Activated naive CD4-positive, alpha-beta T cell (primary cell): ENCODE measurements at places on chromosomes 11 and 22.

DNA sequence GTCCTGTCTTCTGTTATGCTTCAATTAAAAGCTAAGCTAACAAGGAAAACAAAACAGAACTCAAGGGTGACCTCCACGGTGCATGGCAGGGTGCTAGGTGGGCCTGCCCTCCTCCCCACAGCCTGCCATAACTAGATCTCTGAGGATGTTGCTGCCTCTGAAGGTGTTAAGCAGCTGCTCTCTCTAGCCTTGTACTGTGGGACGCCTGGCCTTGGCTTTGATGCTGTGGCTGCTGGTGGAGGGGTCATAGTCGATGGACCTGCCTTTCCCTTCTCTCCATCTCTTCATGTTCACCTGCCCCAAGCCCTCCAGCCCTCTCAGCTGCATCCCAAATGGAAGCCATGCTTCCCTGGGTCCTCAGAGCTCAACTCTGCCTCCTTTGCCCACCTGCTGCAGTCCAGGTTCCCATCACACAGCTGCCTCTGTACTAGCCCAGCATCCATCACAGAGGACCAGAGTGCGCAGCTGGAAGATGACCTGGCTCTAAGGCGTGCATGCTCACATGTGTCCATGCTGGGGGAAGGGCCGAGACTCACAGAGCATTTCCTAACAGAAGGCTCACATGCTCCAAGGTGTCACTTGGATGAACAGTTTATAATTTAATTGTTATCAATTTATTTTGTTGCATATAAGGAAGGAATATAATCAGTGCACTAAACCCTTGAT is 180.3 kb upstream of the E2F8 start:
- DNase-seq = no peak

DNA sequence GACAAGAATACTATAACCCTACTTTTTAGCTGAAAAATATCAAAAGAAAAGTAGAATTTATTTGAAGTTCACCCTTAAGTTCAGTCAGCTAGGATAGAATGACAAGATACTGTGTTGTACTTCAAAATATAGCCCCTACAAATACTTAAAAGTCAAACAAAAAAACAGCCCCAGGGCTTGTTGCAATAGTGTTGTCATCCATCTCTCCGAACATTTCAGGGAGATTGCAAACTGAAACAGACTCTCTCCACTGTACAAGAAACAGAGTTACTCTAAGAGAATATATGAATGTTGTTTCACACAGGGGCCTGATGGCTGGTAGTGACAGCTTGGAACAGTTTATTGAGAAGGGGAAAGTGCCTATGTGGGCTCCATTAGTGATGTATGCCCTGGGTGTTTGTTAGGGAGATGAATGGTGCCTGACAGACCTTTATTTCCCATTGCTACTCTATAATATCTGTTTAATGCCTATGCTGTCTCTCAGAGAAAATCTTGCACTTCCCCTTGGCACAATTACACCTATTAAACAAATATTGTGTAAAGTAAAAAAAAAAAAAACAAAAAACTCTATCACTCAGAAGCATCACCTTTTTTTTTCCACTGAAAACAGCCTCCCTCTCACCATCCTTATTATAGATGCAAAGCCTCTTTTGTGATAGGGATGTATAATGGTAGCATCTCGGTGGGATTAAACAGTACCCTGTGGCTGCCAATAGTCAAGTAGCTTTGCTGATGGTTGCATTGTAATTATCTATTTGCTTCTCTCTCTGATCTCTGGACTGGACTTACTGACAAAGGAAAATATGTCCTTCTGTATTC is 506.3 kb upstream of the LUZP2 start:
- DNase-seq = no peak

DNA sequence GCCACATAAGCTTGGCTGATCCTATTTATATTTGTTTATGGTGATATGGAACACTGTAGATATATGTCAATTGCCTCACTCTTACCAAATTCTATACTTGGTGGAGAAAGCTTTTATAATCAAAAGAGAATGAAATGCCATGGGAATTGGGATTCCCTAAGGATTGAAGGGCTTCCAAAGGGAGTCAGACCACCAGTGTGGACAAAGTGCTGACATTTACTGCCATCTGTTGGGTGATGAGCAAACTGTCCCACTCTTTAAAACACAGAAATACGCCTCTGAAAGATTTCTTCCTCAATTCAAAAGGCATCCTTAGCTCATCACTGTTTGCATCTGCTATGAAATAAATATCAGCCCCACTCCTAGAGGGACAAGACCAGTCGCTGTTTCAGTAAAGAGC is 7.1 kb downstream of the SLC1A2 start:
- no peak for DNase-seq

DNA sequence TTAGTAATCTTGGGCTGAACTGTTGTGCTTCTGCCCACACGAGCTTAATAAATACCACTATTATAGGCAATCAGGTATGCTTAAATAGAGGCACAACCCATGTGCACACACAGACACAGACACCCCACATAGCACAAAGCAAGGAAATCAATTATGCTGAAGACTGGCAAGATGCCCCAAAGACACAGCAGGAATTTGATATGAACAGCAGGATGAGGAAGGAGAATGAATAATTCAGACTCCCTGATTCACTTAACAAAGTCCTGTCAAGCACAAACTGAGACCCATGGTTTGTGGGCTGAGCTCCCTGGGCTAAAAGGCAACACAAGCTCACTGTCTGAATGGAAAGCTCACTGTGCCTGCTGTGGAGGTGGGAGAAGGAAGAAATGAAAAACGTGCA is 42.5 kb downstream of the RBFOX2 start:
- DNase-seq = no peak

DNA sequence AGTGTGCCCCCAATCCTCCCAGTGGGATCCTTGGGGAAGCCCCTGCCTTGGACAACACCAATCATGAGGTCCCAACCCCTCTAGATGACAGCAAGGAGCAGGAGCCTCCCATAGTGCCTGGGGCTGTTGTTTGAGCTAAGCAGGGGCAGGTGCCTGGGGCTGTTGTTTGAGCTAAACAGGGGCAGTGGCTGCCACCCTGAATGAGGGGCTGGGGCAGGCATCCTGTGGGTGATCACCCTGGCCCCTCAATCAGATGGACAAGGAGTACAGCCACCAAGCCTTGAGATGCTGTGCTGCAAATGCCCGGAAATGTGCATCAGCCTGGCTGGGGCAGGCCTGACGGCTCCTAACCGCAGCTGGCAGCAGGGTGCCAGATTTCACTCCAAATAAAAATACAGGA is 66.7 kb downstream of the MYEOV start:
- DNase-seq = no peak

DNA sequence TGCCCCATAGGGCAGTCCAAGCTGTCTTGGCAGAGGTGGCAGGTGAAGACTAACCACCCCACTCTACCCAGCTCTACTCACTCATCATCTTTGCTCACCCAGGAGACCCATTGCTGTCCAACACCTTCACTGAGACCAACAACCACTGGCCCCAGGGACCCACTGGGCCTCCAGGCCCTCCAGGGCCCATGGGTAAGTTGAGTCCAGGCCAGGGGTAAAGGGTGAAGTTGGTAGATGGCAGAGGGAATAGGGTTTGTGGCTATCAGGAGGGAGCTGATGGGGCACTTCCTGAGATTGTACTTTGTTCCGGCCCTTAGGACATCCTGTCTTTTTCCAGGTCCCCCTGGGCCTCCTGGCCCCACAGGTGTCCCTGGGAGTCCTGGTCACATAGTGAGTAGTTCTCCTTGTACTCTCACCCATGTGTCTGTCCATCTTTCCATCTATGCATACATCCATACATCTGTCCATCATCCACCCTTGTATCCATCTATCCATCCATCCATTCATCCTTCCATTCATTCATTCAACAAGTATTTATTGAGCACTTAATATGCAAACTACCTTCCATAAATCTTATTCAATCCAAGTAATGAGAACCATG is 27.7 kb downstream of the EMID1 start:
- no peak for DNase-seq

DNA sequence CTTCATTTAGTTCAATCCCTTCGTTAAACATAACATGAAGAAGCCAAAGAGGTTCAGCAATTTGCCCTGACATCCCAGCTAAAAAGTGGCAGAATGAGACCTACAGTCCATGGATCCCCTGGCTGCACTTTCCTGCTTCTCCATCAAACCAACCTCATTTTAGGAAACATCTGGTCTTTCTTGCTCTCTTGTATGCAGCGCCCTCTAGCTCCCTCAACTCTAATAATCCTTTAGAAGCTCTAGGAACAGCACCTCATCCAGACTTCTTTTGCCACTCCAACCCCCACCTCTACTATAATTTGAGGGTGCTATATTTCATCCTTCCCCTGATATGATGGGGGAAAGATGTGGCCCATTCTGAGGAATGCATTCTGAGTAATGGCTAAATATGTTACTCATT is 7.4 kb downstream of the CNTF start:
- DNase-seq = no peak
